Dermis blood vessel endothelial cell (primary cell): ENCODE measurements at places on chromosomes 6 and 20.

DNA sequence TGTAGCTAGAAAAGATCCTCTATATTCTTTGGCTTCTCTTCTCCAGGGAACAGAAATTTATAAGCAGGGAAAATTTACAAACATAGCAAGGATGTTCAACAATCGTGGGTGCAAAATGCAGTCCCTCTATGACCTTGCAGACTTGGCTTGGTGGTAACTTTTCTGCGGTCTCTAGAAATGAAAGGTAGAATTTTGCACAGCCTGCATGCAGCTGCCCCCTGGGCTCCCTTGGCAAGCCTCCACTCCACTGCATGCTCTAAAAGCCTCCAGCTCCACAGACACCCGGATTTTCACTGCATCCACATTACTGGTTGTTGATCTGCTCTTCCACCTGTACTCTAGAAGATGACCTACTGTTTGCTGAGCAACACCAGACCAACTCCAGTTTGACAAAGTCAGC lies 236.5 kb upstream of the EYS start:
- DNase-seq: no peak

DNA sequence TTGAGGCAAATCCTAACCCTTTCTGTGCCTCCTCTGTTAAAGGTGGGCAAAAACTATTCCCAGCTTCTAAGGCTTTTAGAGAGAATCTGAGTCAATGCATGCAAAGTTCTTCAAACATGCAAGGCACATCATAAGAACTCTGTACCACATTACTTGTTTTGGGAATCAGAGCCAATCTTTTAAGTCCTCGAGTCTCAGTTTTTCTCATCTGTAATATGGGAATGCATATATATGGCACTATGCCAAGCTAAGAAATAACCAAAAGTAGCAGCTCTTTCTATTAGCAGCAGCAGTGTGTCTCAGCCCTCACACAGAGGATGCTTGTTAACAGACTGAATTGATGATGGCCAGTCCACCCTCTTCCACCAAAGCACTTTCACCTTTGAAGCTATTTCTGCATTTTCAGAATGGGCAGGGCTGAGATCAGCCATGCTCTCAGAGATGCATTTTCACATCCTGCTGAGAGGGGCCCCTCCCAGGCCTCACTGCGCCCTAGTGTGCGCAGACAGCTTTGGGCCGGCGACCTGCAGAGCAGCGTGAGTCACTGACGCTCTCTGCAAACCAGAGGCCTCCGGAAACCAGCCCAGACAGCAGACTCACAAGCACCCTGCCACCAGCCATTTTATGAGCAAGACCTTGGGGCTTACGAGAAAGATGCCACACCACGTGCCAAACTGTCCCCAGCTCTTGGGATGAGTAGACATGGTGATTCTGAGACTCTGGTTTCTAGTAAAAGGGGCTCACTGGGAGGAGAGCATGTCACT lies 138.0 kb downstream of the NFATC2 start:
- DNase-seq: peak; percentile 52

- no peak for DNase-seq
These were observed 143.4 kb downstream of the AIG1 start for GRCh38 chr6:143204045-143204444.

DNA sequence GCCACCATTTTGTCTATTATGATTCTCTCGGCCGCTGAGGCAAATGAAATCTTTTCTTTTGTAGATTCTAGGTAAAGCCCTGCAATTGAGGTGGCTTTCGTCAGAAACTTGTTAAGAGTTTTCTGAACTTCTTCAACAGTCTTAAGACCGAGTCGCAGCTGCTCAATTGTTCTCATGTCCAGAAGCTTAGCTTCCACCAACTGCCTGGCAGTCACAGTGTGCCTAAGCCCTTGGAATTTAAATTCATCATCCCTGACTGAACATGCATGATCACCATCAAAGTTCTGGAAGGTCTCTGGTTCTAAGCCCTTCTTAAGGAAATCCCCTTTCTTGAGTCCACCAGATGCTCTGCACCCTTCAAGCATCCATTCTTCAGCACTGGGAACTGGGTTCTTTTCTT lies 25.7 kb downstream of the DST start:
- no peak for DNase-seq

- DNase-seq: no peak
These were observed 31.7 kb upstream of the ASXL1 start for GRCh38 chr20:32326504-32326845.
